SK-N-DZ (cell line): ENCODE measurements at places on chromosomes 5 and 9.
A peak's percentile ranks its signal among the peaks of the same experiment; 100 is the strongest.

GRCh38 chr9:19424176-19424779 lies 15.5 kb downstream of the ACER2 start:
- no peak for DNase-seq

DNA sequence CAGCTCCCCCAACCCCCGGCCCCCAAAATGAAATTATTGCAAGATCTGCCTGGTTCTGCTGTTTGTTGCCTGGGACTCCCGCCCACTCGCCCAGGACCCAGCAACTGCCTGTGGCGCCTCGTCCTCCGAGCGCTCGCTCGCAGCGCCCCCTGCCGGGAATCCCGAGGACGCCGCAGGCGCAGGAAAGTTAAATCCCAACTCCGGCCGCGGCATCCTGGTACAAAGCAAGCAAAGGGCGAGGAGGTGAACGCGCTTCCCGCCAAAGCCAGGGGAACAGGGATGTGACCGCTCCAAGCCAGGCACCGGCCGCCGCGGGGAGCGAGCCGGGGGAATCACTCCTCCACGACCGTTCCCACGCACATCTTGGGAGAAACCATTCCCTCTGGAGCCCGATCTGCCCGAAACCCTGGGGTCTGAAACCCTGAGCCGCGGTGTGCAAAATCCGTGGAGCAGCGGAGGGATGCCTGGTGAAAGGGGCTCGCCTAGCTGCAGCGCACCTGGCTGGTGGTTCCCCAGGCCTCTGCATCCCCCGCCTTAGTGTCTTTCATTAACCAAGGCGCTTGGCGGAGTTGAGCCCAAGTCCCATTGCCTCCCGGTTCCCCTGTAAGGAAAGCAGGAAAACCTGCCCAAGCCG lies 1.3 kb downstream of the SEMA5A start:
- DNase-seq = peak; percentile 94

DNA sequence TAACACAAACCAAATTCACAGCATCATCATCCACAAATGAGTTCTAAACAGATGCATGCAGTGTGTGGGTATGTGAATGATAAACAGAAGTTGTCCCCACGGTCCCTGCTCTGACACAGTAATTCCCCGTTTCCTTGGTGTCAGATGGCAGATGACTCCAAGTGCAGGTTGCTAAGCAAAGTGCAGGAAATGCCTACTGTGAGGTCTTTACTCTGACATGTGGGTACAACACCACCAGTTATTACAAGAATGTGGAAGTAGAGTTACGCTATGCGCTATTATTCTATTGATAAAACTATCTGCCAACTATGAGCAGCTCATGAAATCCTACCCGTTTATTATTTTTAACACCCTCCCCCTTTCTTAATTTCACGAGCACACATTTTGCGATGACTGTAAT lies 448.9 kb downstream of the BNC2 start:
- DNase-seq = peak; percentile 61

GRCh38 chr9:90836411-90837080 lies 34.9 kb downstream of the SYK start:
- DNase-seq = no peak

DNA sequence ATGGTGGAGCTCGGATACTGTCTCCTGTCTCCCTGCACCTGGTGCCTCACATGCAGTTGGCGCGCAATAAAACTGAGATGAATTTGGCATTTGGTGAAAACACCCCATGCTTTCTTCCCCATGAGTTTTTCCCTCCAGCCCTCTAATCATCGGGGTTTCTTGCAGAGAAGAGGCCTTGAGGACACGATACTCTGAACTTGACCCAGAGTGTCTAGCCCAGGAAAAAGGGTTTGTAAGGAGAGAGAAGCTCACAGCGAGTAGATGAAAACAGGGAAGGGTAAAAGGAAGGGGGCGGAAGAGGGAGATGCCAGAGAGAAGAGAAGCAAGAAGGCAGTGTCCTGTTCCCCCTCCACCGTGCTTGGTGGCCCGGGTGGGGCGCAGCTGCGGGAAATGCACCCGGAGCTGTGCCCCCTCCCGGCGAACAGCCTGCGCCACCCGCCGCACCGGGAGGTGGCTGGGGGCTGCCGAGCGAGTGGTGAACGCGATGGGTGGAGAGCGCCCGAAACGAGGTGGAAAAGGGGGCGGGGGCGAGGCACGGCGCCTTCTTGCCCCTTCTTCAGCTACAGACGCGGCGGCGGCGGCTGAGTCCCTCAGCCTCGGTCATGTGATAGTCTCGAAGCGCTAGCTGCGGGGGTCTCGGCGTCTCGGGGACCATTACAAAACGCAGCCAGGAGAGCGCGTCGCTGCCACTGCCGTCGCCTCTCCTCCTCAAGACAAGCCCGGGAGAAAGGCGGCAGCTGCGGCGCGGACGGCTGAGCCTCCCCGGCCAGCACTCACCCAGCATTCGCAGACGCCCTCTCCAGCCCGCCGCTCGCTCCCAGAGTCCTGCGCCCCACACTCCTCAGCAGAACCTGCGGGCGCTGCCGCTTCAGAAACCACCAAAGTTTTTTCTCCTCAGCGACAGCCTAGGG lies 1.1 kb upstream of the FOXB2 start:
- peak; percentile 44 for DNase-seq

GRCh38 chr5:93279296-93279963 lies 301.6 kb downstream of the NR2F1-AS1 start:
- peak; percentile 97 for DNase-seq

GRCh38 chr9:16211946-16212345 lies 658.5 kb downstream of the BNC2 start:
- no peak for DNase-seq
